Activated CD4-positive, alpha-beta T cell treated with anti-CD3 and anti-CD28 coated beads, Interleukin-2, amount 50 U/mL, for 1 hour (primary cell): ENCODE measurements at places on chromosomes 7 and 10.

DNA sequence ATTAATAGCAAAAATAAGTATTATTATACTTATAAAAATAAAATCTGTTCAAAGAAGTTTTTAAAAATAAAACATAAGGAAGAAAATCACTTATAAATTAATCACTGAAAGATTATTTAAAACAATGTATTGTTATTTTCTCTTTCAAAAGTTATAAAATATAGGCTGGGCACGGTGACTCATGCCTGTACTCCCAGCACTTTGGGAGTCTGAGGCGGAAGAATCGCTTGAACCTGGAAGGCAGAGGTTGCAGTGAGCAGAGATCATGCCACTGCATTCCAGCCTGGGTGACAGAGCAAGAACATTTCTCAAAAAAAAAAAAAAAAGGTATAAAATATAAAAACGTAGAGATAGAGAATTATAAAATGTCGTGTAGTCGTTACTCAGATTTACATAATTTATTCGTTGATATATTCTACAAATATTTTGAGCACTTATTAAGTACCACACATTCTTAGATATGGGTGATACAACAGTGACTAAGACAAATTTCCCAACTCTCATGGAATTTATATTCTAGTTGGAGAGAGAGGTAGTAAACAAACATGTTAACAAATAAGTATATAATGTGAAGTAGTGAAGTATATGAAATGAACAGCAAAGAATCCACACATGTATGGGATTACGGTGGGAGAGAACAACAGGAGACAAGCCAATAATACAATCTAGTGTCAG is 1030.0 kb downstream of the SORCS1 start:
- no peak for DNase-seq

DNA sequence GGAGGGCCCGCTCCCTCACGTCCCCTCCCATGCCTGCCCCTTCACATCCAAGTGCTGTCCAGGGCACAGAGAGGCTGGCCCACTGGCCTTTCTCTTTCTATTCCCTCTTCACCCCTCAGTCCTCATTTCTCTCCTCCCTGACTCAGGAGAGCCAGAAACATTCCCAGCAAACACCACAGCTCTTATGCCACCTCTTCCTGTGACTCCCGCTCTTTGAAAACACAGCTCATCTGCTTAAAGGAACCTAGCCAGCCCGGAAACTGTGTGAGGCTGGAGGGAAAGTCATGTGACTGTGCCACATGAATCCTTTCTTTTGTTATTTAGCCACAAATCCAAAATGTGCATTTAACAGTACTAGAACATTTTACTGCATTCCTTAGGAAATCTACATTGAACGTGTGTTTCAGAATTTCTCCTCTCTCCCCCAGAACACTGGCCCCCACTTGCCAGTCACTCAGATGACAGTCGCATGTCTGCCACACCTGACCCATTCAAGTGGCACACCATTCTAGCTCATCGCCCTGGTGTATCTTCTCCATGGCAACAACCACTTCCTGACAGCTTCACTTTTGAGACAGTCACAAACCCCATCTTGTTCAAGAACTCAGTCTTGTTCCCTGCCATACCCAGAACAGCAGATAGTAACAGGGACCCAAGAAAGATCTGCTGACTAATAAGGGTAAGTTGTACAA is 42.8 kb downstream of the GRB10 start:
- DNase-seq = peak; percentile 60

DNA sequence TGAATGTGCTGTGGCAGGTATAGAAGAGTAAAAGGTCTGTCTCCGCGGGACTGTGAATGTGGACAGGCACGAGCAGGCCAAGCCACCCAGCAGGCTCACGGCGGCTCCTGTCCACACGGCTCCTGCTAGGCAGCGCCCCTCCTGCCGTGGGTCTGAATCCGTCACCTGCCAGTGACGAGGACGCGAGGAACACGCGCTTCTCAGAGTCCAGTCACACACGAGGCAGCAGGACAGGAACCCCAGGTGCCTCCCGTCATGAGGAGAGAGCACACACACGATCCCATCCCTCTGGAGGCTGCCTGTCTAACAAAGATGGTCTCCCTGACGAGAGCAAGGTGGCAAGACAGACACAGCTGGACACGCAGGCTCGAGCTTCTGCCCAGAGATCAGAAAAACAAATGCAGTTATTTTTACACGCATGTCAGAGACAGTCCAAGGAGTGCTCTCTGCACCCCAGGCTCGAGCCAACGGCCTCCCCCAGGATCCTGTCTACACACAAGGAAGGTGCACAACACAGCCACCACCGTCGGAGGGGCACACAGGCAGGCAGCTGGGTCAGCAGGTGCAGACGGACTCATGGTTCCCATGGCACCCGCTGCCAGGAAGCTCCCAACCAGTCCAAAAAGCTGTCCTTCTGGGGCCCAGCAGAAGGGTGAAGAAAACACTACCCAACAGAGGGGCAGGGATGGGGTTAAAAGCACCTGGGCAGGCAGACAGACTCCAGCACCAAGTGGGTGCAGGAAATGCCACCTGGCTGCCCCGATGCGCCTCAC is 103.2 kb downstream of the MAD1L1 start:
- DNase-seq = no peak

- DNase-seq = no peak
Measured at GRCh38 chr7:30906515-30907240, 5.0 kb upstream of the AQP1 start.

- DNase-seq = no peak
Measured at GRCh38 chr7:124074007-124074406, 41.1 kb upstream of the TMEM229A start.

GRCh38 chr10:127906548-127907377 is at the start of gene PTPRE:
PTPRE (plus strand) TSS chr10:127907103; CDS start chr10:128040882, 133,779 bp downstream.
- DNase-seq = peak; percentile 60
